ENCODE measurements at places on chromosomes 4 and X.

- DNase-seq: no peak
These were observed 16.6 kb downstream of the FRMPD3 start for GRCh38 chrX:107465932-107466620.

DNA sequence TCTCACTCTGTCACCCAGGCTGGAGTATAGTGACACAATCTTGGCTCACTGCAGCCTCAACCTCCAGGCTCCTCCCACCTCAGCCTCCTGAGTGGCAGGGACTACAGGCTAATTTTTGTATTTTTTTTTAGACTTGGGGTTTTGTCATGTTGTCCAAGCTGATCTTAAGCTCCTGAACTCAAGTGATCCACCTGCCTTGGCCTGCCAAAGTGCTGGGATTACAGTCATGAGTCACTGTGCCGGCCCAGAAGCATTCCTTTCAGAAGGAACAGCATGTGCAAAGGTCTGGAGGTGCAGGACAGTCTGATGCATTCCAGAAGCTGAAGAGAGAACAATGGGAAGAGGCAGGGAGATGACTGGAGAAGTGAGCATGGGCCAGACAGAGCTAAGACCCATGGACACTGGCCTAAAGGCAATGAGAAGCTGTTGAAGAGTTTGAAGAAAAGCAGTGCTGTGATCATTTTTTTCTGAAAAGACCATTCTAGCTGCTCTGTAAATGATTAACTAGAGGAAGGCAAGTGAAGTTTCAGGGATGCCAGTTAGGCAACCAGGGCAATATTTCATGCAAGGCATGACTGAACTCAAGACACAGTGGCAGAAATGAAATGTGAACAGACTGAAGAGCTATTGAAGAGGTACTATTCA, 43.2 kb downstream of the MANBA start:
- DNase-seq: no peak

GRCh38 chr4:98625920-98626319, 32.5 kb downstream of the TSPAN5 start:
- DNase-seq: no peak

DNA sequence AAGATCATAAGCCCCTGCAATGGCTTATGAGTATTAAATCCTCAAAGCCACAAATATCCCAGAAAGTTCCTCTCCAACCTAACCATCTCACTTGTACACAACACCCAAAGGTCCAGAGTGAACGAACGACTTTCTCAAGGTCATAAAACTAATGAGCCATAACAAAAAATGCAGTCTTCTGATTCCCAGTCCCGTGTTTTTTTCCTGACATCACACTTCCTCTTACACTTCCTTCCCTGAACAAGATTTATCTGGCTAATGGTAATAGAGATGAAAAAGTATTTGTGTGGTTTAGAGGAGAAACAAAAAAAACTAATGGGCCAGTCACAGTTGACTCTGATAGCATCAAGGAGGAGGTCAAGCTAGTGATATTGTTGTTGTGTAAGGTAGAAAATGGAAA, 99.5 kb upstream of the KLHL13 start:
- no peak for DNase-seq

GRCh38 chr4:103076747-103077347, at the start of gene SLC9B2:
Gene SLC9B2 (minus strand): TSS chr4:103076761. CDS start chr4:103067550, 9,211 bp downstream.
- DNase-seq: no peak

GRCh38 chr4:112968451-112969159, 80.8 kb upstream of the ANK2 start:
- no peak for DNase-seq

- DNase-seq: no peak
These were observed 162.8 kb downstream of the GABRB1 start for GRCh38 chr4:47194036-47194737.

- no peak for DNase-seq
These were observed 100.9 kb upstream of the RADX start for GRCh38 chrX:106510713-106511403.

DNA sequence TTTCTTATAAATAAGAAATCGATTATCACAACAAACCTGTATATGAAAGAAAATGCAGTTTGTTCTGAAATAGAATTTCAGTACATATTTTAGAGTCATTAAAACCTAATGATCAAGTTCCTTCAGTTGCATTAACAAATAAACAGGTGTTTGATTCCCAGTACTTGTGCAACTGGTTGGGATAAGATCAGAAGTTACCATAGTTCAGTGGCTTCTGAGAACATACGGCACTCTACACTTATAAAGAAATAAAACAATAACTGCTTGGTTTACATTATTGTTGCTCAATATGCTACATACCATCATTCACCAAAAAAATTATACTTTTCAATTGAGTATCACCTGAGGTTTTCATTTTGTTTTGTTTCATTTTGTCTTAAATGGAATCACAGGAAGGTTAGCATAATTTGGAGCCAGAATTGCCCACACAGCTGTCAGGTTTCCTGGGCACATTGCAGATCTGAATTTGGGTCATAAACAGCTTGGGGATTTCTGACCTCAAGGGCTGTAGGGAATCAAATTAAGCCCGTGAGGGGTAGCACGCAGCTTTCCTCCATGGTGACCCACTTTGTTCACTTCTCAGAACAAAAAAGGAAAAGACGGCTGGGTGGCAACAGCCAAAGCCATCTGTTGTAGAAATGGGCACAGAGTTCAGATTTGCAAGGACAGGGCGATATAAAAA, 14.9 kb upstream of the CCNG2 start:
- no peak for DNase-seq

DNA sequence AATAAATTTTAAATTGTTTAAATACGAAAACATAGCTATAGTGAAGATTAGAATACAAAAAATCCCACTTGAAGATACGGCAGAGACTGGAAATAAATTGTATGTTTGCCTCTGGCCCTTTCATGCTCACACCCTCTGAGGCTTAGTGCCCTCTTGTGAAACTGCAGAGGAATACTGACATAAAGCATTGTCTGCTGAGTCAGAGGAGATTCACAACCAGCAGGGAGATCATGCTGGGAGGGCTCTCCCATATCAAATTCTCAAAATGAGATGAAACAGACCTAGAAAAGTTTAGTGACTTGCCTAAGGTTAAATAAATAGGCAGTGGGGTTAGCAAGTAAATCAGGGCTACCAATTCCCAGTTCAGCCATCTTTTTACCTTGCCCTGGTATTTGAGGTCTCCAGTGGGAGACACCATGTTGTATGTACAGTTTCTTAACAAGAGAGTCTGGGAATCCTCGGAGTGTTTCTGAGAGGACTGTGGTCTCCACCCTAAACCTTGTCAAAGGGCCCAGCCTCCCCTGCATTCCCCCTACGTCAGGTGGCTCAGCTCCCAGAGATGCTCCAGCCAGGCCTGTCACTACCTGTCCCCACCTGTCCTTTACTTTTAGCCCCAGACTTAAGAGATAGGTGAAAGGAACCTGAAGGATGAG, 581.4 kb upstream of the DIPK2B start:
- no peak for DNase-seq

DNA sequence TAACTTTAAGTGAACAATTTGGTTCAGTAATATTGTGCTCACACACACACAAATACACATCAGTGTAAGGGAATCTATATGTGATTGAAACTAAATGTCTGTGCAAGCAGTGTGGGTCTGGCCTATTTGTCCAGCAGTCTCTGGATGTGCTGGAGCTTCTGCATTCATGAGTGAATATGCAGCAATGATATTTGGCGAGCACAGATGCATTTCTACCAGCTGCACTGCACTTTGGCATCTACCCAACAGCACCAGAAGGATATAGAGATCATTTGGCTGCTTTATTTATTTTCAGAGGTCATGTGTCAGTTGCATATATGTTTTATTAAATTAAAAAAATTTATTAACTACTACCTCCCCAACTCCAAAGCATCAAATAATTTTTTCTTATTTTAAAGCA, 613.4 kb upstream of the NR3C2 start:
- DNase-seq: no peak

DNA sequence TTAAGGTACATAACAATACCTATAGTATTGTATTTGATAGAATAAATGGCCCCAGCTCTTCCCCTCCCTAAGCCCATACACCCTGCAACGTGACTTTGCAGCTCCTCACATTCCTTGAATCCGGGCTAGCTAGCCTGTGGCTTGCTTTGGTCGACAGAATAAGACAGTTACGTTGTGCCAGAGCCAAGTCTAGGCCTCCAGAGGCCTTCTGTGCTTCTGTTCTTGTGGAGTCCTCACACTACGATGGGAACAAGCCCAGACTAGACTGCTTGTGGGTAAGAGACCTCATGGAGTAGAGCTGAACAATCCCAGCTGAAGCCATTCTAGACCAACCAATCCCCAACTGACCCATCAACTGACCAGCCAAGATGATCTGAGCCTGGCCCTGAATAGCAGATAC, 102.4 kb upstream of the PLAC1 start:
- DNase-seq: no peak

GRCh38 chr4:77342170-77342810, 185.3 kb downstream of the CCNG2 start:
- no peak for DNase-seq

DNA sequence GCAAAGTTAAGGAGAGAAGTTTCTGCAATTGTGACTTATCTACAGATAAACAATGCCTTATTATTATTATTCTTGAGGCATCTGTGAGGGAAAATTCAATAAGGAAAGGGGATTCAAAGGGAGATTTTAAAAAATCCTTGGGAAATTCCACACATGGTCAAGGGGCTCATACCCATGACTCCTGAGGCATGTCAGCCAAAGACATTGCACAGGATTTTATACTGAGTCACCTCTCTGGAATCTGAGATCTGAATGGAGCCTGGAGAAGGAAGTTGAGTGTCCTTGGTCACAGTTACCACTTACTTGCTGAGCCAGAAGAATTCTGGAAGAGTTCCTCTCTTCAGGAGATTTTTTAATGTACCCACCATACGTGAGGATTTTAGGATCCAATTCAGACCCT, 14.4 kb upstream of the CXCL8 start:
- DNase-seq: no peak

GRCh38 chr4:54626113-54626512, 31.6 kb upstream of the KIT start:
- no peak for DNase-seq

- no peak for DNase-seq
These were observed 27.7 kb upstream of the TADA2B start for GRCh38 chr4:7015383-7016035.

- no peak for DNase-seq
These were observed 14.6 kb downstream of the SRPX start for GRCh38 chrX:38206036-38206435.

DNA sequence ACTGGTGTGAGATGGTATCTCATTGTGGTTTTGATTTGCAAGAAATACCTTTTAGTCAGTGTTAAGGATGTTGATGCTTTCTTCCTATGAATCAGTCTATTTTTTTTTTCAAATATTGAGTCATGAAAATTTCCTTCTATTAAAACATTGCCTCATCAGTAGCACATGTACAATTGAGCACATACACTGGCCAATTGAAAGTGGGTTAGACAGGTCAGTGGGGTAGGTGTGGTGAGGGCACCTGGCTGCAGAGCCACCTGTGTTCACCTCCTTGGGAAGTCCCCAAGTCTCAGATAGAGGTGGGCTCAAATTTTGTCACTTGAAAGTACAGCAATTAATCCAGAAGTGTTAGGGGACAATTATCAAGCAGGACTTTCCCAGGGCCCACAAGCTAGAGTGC, 243.7 kb downstream of the SPRY1 start:
- no peak for DNase-seq

GRCh38 chrX:135530097-135530496, 9.6 kb downstream of the INTS6L start:
- DNase-seq: no peak

DNA sequence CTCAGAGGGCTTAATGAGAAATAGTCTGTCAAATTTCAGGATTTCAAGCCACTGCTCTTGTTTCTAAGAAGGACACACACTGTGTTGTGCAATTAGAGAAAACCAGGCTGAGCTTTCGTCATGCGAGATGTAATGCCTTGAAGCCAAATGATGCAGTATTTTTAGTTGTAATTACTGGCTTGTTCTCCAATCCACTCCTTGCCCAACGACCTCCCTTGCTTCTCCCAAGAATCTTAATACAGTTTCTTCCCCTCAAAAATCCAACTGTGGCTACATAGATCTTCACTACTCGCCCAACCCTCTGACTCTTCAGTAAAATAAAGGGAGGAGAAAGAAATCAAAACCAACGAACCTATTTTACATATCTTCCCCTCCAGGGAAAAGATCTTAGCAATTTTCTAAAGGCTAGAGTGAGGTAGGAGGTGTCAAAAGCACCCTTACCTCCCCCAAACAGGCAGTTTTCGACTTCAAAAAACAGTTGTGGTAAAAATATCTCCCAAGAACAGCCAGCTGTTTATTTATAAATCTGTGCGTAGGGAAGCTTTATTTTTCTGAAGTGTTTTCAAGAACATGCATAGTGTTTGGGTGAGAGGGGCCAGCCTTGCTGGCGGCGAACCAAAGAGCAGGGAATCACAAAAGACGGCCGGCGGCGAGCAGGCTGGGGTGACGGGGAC, 68.7 kb downstream of the MGST2 start:
- no peak for DNase-seq

DNA sequence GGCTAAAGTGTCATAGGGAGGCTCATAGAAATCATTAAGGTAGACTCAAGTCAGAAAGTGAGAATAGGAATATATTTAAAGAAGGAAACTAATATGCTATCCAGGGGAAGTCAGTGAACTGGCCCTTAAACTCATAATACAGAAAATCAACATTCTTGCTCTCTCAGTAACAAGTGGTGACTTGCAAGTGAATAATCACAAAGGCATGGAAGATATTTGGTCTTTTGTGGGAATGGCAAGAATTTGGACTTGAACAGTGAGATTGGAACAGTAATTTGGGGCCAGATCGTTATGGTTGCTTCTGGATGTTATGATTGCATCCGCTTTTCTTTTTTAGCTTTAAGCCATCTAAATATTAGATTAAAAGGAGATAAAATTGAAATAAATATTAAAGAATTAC, 103.8 kb downstream of the TBC1D19 start:
- DNase-seq: no peak

DNA sequence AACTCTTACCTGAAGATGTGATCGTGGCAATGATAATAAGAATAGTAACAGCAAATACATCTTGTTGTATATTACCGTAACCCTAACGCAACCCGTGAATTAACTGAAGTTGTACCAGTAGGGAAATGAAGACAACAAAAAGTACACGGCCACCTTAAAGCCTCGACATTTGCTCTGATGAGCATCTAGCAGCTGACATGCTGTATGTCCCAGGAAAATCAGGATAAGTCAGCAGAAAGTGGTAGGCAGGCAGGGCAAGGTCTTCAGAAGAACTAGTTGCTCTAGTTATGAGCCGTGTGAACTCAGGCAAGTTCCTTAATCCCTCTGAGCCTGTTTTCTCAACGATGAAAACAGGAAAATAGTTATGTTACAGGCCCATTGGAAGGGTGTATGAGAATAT, 7.7 kb upstream of the ASB5 start:
- no peak for DNase-seq

GRCh38 chrX:1500701-1501624, 36.0 kb downstream of the P2RY8 start:
- no peak for DNase-seq

- DNase-seq: no peak
These were observed 53.1 kb upstream of the BEND4 start for GRCh38 chr4:42205541-42205940.

DNA sequence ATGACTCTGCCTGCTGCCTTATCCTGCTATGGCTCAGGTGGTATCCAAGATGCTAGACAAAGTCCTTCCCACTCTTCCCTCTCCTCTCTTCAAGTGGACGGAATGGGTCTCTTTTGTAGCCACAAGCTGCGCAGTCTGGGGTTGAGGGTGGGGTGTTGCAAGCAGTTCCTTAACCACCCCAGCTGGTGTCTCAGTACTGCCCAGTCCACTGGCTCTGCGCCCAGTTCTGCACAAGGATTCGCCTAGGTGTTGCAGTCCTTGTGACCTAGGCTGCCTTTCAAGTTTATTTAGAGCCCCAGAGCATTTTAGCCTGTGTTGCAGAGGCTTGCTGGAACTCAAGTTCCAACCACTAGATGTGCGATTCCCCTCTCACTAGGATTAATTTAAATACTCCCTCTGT, 120.7 kb downstream of the NEXMIF start:
- no peak for DNase-seq
